ENCODE measurements at places on chromosomes 12 and 14.

DNA sequence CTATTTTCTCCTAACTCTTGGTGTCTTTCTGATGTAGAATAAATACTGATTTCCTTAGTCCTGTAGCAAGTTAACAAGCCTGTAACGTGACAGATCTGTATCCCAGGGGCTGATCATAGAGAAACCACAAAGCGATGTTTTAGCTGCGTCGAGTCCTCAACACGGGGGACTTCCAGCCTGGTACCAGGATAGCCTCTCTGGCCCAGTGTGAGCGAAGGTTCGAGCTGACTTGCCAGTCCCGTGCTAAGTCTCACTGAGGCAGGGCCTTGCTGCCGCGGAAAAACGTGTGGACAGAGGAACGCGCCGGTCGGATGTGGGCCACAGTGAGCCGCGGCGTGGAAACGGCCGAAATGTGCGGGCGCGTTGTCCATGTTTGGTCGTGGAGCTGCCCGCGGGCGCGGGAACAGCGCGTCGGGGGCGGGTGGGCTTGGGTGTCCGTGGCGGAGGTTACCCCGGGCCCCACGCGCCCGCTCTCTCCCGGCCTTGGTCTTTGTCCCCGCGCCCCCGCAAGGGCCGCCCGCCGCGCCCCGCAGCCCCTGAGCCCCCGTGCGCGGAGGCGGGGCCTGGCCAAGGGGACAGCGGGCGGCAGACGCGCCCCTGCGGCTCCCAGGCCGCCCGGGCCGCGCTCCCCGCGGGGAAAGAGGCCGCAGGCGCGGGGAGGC, 531 bp upstream of the EML1 start:
- DNase-seq: no peak

DNA sequence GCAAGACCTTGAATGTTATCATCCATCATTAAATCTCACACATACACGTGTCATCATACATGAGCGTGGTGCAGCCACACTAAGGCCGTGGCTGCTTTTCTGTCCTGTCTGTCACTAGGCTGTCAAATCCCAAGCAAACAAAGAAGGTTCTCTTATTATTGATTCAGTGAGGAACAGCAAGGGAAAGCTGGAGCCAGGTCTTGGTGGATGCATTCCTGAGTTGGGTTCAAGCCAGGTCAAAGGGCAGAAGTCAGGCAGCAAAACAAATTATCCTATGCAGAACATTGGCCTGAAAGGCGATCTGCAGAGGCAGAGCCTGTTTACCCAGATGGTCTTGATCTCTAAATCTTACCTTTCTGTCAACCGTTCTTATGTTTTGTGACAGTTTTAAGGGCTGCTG, 252.3 kb downstream of the NEDD1 start:
- DNase-seq: no peak

GRCh38 chr12:120698665-120699064, 11.6 kb upstream of the UNC119B start:
- no peak for DNase-seq

DNA sequence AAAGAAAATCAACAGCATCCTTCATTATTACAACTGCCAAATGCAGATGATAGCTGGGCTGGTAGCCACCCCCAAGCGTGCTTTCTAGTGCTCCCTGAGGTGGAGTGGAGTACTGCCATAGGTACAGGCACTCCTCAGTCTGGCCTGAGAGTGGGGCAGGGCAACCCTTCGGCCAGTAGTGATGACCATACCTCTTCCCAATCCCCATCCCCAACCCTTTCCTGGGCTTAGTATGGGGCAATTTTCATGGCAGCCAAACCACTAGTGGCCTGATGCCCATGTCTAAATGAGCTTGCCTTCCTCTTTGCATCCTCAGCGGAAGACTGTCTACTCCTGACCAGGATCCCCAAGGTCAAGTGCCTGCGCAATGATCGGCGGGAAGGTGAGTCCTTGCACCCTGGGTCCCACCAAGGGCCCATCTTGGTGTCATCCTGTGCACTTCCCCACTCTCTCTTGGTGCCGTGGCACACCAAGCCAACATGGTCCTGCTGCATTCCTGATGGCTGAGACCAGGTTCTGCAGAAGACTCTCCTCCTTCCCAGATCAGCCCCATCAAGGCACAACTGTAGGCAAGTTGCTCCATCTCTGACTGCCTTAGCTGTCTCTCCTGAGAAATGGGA, 65.8 kb downstream of the GALNT16 start:
- no peak for DNase-seq

GRCh38 chr12:77592836-77593235, 237.9 kb upstream of the NAV3 start:
- no peak for DNase-seq

DNA sequence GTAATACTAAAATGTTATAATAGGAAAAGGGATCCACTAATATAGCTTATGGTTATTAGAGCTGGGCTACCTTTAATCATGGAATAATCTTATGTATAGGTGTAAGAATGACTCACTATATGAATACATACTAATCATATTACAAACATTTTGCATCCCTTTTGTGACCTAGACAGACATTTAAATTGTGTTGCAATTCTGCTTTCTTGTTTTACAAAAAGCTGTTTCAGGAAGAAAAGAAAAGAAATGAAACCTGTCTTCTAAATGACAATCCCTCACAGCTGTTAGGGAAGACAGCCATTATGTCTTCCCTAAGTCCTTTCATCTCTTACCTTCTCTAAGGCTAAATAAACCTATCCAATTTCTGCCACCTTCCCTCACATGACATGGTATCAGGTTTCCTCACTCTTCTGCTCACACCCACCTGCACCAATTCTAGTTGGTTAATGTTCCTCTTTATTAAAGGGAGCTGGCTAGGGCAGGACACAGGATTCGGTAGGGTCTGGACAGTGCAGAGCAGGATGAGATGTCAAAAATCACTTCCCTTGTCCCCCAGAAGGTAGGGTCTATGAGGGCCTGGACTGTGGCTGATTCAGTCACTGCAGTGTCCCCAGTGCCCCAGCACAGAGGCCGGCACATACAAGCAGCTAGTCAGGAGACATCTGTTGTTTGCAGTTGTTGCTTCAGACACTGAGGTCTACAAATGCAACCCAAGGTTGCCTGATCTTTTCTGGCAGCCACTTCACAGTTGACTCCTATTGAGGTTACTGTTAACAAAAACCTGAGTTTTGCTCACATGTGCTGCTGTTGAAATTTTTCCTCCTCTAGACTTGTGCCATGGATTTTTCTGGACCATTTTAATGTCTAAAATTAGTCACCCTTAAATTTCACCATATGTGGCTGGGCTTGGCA, 3.7 kb downstream of the DHRS7 start:
- no peak for DNase-seq

GRCh38 chr14:38500125-38500524, 244.2 kb upstream of the CLEC14A start:
- DNase-seq: no peak

Data from ureter (tissue), 1 donor.